ENCODE measurements at places on chromosomes 5 and 9.
A peak's percentile ranks its signal among the peaks of the same experiment; 100 is the strongest.

DNA sequence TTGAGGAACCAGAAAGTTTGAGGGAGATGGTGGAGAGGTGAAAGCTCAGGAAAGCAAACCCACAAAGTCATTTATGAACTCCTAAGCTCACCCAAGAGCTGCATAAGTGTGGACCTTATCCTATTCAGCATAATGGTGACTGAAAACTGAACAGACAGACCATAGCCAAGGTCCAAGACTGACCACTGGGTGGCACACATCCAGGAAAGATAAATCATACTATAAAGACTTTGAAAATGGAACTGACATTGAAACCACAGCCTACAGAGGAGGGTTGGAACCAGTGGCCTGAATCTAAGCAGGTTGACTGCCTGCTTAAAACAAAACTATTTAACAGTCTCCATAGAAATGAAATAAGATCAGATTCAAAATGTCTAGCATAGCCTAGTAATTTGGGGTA lies 121.0 kb upstream of the RGS7BP start:
- DNase-seq, result no peak

DNA sequence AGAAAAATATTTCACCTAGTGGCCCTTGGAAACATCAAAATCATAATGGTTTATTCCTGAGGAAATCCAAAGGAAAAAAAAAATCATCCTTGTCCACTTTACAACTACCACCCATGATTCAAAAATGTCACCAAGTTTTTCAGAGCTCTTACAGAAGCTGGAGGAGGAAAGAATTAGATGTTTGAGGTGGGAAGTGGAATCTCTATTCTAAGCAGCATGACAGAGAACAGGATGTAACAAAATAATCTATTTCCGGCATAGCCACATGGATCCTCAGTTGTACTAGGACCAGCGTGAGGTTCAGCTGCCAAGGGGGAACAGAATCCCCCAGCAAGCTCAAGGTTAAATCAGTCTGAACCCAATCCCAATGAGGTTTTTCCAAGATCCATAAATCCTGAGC lies 40.2 kb downstream of the FBXW11 start:
- DNase-seq, result no peak

GRCh38 chr5:132506094-132506692 lies 15.6 kb upstream of the IRF1 start:
- no peak for DNase-seq

GRCh38 chr5:100270023-100270771 lies 265.0 kb upstream of the FAM174A start:
- no peak for DNase-seq

GRCh38 chr5:107885601-107886000 lies 214.9 kb upstream of the EFNA5 start:
- DNase-seq, result no peak

GRCh38 chr9:89097219-89097618 lies 81.4 kb downstream of the SHC3 start:
- no peak for DNase-seq

DNA sequence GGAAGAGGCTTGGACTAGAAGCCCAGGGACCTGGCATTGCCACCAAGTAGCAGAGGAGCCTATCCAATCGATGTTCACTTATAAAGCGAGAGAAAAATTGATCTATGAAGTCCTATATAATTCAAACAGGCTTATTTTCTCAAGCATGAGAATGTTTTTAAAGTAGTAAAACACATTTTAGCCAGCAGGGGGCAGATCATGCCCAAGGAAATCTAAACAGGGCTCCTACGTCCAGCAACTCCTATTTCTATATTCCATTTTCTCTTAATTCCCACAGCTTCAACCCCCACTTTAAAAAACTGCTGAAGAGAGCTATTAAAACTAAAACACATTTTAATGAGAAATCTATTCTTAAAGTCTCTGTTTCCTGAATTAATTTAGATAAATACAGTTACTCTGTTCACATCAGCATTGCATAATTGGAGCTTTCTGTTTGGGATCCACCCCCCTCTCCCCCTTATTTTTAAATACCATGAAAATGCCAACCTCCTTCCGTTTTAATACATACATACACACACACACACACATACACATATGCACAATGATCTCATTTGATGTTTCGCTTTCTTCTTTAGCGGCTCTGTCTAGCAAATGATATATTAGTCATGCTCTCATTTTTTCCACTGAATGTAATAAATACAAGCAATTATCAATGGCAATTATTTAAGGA lies 144.9 kb downstream of the MYO10 start:
- DNase-seq, result no peak

DNA sequence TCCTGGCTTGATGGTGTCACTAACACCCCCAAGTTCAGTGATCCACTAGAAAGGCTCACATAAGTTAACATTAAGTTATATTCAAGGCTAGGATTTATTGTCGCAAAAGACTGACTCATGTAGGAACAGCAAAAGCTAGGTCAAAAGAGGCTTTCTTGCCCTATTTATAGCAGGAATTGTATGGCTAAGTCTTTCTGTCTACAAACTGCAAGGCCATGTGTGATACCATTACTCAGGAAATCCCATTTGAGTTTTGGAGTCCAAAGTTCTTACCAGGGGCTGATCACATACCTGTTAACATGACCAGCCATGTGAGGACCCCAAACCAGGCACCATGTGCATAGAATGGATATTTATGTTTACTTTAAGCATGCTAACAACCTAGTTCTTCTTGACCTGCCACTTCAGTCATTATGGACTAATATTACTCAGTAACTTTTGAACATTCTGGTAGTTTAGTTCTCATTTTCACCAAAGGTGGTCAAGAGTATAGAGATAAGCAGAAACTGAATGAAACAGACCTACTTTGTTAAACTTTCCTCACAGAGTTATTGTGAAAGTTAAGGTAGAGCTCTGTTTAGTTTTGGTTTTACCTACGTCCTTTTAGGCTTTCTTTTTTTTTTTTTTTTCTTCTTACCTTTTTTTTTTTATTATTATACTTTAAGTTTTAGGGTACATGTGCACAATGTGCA lies 281.1 kb downstream of the FER start:
- no peak for DNase-seq

GRCh38 chr9:98992107-98992884 lies 48.6 kb downstream of the COL15A1 start:
- DNase-seq, result no peak

- DNase-seq, result no peak
Observed at GRCh38 chr9:36597412-36598178, 24.9 kb downstream of the MELK start.

- DNase-seq, result no peak
Observed at GRCh38 chr5:180086816-180087399, 15.3 kb upstream of the RNF130 start.

- no peak for DNase-seq
Observed at GRCh38 chr5:124289130-124289529, 457.3 kb downstream of the ZNF608 start.

DNA sequence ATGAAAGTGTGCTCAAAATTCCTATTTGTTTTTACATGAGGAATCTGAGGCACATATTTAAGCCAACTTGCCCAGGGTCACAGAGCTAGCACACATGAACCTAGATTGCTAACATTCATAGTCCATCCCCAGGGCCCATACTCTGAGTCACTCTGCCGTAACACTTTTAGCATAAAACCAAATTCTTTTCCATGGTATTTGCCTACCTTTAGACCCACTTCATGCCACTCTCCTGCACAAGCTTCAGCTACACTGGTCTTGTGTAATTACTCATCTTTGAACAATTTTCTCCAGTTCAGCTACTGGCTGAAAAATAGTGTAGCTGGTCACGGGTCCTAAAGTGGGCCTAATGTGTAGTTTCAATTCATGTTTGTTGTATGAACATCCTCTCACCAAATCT lies 200.7 kb downstream of the SLC12A2 start:
- no peak for DNase-seq

DNA sequence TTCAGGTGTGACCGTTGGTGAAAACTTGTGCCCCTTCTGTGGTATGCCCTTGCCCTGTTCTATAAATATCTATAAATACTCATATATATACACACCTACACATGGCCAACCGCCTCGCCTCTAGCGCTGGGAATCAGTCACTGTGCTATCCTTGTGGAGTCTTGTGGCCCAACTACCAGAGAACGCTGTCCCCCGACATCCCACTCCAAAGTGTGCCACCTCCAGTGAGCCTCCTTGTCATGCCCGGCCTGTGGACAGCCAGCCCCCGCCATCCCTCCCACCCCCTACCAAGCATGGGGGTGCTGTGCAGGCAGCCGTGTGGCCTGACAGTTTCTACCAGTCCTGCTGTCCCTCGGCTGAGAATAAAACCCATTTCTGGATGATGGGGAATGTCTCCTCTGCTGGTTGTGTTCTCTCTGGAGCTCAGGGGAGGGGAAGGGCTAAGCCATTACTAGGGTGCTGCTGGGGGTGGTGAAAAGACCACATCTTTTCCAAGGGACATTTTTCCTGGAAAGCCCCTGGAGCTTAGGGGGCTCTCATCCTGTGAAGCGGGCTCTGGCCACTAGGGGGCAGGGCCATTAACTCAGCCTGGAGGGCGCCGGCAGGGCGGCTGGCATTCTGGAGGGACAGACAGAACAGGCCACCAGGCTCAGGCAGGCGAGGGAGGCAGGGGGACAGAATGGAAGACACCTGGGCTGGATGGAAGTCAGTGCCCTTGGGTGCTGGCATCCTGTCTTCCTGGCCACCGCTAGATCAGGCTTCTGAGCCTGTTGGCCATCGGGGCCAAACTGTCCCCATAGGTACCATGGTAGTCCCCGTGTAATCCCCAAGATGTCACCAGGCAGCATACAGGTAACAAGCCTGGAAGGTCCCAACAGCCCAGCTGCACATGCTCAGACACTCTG lies 20.7 kb downstream of the GOLGA2 start:
- peak; percentile 21 for DNase-seq

DNA sequence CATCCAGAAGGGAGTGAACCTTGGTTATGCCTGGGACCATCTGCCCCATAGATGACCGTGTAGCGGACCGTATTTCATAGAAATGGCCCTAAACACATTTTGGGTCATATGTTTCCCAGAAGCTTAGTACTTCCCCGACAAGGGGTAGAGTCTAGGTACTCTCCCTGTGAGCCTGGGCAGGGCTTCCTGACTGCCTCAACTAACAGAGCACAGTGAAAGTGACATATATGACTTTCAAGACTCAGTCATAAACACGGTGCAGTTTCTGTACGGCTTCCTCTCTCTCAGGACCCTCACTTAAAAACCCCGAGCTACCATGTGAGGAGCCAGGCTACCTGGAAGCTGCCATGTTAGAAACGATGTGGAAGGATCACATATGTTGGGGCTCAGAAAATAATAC lies 20.9 kb downstream of the C9orf57 start:
- DNase-seq, result no peak

GRCh38 chr9:38212016-38212415 lies 143.0 kb upstream of the SHB start:
- no peak for DNase-seq

DNA sequence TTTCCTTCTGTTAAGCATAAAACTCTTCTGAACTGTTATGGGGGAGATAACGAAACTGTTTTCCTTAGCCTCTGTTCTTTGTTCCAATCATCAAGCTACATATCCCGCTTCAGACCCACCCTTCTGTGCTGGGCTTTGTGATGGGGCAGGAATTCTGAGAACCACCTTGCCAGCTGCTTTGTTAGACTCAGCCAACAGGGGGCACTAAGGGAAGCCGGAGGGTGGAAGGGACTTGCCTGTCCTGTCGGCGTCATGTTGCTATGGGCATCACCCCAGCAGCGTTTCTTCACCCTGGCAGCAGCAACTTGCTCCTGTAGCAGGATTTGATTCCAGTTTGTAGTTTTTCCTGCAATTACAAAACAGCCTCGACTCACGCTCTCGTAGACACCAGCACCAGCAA lies 169.1 kb downstream of the CAAP1 start:
- no peak for DNase-seq

- no peak for DNase-seq
Observed at GRCh38 chr9:130058887-130059286, 5.2 kb downstream of the GPR107 start.

DNA sequence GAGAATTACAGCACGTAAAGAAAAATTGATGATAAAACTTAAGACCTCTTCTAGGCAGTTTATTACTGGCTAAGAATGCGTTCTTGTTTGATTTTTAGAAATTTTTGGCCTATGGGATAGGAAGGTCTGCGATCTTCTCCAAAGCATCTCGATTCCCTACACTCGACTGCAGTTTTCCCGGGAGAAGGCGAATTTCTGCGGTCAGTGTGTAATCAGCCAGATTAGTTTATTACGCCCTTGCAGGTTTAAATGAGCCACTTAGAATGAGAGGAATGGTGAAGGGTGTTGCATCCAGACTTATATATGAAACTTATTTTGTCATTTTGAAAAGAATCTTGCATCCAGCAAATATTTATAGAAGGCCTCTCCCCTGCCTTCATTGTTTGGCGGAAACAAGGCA lies 1.2 kb downstream of the MTAP start:
- DNase-seq, result no peak

DNA sequence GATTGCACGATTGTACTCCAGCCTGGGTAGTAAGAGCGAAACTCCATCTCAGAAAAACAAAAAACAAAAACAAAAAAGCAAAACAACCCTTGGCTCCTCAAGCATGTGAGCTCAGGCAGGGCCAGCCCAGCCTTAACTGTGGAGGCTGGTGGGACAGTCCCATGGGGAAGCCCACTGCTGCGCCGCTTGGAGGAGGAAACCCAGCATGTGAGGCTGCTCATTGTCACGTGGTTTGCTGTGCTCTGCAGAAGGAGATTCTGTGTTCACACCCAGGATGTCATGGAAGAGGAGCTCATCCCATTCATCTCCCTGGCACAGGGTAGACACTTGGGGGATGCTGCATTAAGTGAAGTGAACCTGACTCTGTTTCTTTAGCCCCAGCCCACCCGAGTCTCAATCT lies 4.0 kb downstream of the ZBED3 start:
- no peak for DNase-seq

- DNase-seq, result no peak
Observed at GRCh38 chr5:153824909-153825308, 213.8 kb downstream of the FAM114A2 start.

- DNase-seq, result no peak
Observed at GRCh38 chr5:170228762-170229435, 3.9 kb upstream of the C5orf58 start.

GRCh38 chr9:137749511-137749910 lies 128.1 kb upstream of the CACNA1B start:
- DNase-seq, result no peak

- no peak for DNase-seq
Observed at GRCh38 chr5:135741040-135741439, 93.4 kb upstream of the SLC25A48 start.

- DNase-seq, result no peak
Observed at GRCh38 chr5:40367255-40367654, 312.5 kb upstream of the PTGER4 start.

GRCh38 chr5:39353717-39354399 lies 10.4 kb downstream of the C9 start:
- no peak for DNase-seq

DNA sequence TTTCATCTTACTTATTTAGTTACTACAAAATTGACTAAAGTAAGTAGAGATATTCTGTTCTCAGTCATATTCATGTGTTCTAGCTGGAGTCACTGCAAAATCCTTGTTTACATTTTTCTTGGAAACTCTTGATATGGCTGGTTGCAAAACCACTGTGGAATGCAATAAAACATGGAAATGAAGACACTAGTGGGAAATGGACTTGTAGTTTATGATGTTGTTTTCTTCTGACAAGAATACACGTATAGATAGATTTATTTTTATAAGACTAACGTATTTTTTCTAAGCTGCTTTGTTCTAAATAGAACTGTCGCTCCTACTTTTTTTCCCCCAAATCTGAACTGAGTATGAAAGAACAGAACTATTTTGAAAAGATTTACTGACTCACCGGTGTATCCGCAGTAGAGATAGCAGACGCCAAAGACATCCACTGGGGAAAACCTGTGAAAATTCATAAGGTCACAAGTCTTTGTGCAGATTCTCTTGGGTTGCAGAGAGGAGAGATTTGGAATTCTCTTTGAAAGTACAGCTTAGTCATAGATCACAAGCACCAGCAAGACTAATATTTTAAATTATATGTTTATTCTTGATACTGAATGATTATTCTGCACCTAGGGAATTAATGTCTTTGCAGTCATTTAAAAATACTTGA lies 119.6 kb upstream of the TAF11L2 start:
- no peak for DNase-seq
